ENCODE measurements at places on chromosomes 12 and 14. TPM values are rescaled to one million over a fixed set of nuclear protein-coding genes. Genes with fewer than 3 reads are reported as not detected.

DNA sequence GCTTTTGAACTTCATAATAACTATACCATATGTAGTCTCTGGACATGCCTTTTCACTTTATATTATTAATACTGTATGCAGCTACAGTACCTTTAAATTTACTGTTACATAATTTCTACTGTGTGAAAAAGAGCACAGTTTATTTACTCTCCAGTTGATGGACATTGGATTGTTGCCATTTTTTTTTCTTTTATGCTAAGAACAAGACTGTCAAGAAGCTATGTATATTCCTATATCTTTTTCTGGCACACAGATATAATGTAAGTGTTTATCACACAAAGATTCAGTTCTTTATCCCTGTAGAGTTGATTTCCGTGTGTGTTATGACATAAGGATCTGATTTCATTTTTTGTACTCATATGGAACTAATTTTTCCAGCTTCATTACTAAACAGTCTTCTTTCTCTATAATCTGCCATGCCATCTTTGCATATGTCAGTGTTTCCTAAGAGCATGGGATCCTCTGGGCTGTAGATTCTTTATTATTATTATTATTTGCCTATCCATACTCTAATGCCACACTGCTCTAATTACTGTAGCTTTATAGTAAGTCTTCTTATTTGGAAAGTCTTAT is 593.0 kb upstream of the ATP2B1 start:
- H3K36me3 ChIP-seq = no peaks in the 10 kb centered on the region
- no peak overlapping the region for H3K27ac ChIP-seq
- H3K27me3 ChIP-seq = no peaks in the 10 kb centered on the region
- no peak overlapping the region for H3K4me3 ChIP-seq

DNA sequence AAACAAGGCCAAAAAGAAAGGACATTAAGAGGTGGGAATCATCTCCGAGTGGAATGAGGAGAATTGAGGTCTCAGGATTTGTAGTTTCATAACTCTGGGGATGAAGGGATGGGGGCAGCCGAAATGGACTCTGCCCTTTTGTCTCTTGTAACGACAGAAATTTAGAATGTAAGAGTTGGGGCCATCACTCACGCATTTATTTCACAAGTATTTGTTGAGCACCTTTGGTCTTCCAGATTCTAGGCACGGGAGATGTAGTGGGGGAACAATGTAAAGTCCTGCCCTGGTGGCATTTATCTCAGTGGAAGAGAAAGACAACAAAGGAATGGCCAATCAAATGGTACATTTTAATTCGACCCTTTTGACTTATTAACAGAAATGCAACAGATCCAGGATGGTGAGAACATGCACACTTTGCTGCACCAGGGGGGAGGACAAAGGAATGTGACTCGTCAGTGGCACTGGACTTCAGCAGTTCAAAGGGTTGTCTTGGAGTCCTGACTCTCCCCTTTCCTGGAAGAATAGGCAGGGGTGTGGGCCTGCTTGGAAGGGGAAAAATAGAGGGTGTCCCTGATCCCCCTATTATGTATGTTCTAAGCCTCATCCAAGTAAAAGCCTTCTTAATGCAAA is 102.0 kb downstream of the TMEM30B start:
- no peaks in the 10 kb centered on the region for H3K27me3 ChIP-seq
- peak overlapping the region; percentile 18 for H3K27ac ChIP-seq
- peaks cover 44% of the 10 kb centered on the region for H3K4me1 ChIP-seq
- DNase-seq = no peak
- H3K4me3 ChIP-seq = no peak overlapping the region

- no peak for DNase-seq
- no peaks in the 10 kb centered on the region for H3K27me3 ChIP-seq
- H3K36me3 ChIP-seq = peaks cover 3% of the 10 kb centered on the region
- H3K4me1 ChIP-seq = peaks cover 28% of the 10 kb centered on the region
These were observed 58.9 kb downstream of the BCL11B start for GRCh38 chr14:99213101-99213500.

DNA sequence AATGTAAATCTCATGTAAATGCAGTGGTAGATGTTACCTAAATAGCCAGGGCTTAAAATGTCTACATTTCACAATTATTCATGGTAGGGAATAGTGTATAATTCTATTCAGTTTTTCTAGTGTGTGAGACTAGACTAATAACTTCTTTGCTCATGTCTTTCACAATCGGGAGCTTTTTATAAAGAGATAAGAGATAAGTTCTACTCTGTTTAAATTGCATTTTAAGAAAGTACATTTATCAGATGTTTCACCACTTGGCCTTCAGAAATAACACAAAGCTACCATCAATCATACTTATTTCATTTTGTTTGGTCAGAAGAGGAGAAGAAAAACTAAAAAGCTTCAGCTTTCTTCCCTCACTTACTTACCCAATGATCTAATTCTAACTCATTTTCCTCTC is 725.5 kb upstream of the FLRT2 start:
- H3K4me1 ChIP-seq = no peaks in the 10 kb centered on the region
- DNase-seq = no peak
- H3K27me3 ChIP-seq = peaks cover 7% of the 10 kb centered on the region
- H3K27ac ChIP-seq = no peak overlapping the region

- no peaks in the 10 kb centered on the region for H3K36me3 ChIP-seq
- no peak overlapping the region for H3K4me3 ChIP-seq
- H3K27ac ChIP-seq = no peak overlapping the region
- no peak for DNase-seq
- peaks cover 62% of the 10 kb centered on the region for H3K27me3 ChIP-seq
These were observed 11.2 kb downstream of the KCNH3 start for GRCh38 chr12:49549735-49550692.

GRCh38 chr12:113244478-113244958 is 23.3 kb downstream of the TPCN1 start:
- H3K27me3 ChIP-seq = no peaks in the 10 kb centered on the region
- peaks cover 52% of the 10 kb centered on the region for H3K4me1 ChIP-seq
- DNase-seq = no peak

DNA sequence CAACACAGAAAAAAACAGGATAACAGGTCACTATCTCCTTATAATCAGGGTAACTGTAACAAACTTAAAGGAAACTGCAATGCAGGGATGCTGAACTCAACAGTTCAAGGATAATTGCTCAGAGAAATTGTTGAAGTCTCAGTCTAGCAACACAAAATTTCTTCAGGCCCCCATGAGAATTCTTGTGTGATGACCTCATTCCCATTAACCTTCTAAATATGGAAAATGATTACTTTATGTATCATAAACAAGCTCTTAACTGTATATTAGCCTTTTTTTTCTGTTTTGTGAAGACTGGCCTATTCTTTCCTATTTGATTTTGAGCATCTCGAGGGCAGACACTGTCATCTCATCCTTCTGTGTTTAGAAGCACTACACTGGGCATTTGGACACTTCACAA is 47.1 kb downstream of the IGF1 start:
- H3K27me3 ChIP-seq = no peaks in the 10 kb centered on the region
- no peak for DNase-seq
- H3K4me3 ChIP-seq = no peak overlapping the region
- no peak overlapping the region for H3K27ac ChIP-seq

- H3K4me3 ChIP-seq = no peak overlapping the region
- no peaks in the 10 kb centered on the region for H3K27me3 ChIP-seq
- no peaks in the 10 kb centered on the region for H3K36me3 ChIP-seq
- no peaks in the 10 kb centered on the region for H3K4me1 ChIP-seq
- peak overlapping the region; percentile 3 for H3K27ac ChIP-seq
These were observed 92.6 kb downstream of the PDE3A start for GRCh38 chr12:20460956-20461355.

DNA sequence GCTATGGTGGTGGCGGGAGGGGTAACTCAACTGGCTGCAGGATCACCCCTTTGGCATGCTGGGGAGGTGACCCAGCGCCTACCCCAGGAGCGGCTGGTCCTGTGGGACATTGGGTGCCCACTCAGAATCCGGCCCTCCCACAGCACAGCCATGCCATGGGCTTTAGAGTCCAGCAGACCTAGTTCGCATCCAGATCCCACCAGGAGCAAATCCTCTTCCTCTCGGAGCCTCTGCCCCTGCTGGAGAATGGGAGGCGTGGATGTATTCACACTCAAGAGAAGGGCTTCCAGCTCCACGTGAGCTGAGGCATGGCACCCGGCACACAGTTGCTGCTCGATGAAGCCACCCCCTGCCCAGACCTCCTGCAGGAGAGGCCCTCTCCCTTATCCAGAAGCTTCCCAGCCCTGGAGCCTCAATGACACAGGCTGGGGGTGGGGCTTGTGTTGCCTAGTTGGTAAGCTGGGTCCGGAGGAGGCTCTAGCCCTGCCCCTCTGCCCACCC is 17.7 kb downstream of the FAM222A start:
- H3K4me3 ChIP-seq = no peak overlapping the region
- no peak for DNase-seq
- H3K4me1 ChIP-seq = peaks cover 18% of the 10 kb centered on the region
- H3K27ac ChIP-seq = no peak overlapping the region
- no peaks in the 10 kb centered on the region for H3K36me3 ChIP-seq

GRCh38 chr14:25929881-25930615 is 667.8 kb downstream of the NOVA1 start:
- no peak for DNase-seq
- H3K27me3 ChIP-seq = no peaks in the 10 kb centered on the region
- no peaks in the 10 kb centered on the region for H3K4me1 ChIP-seq
- H3K36me3 ChIP-seq = no peaks in the 10 kb centered on the region

Gene CIROP
- total RNA-seq = 0.40 TPM

Gene BMAL2
- total RNA-seq = 34.3 TPM

Gene A2M
- 84.9 TPM for total RNA-seq

Gene AHNAK2
- 2.0 TPM for total RNA-seq

Gene PEBP1
- total RNA-seq = 326 TPM

Gene NFATC4
- 33.8 TPM for total RNA-seq

Gene RNASE3
- not detected for total RNA-seq
